ENCODE measurements at places on chromosomes 12 and 14. TPM values are rescaled to one million over a fixed set of nuclear protein-coding genes. Genes with fewer than 3 reads are reported as not detected.

TMEM119 gene
- total RNA-seq, result not detected

ACRBP gene
- total RNA-seq, result 3.3 TPM

PPP1R1A gene
- 45.5 TPM for total RNA-seq

GPRC5D gene
- not detected for total RNA-seq

AGAP2 gene
- total RNA-seq, result 0.87 TPM

MANSC1 gene
- 13.8 TPM for total RNA-seq

ACADS gene
- total RNA-seq, result 172 TPM

ZNF705A gene
- not detected for total RNA-seq

GPD1 gene
- 120 TPM for total RNA-seq

EAPP gene
- total RNA-seq, result 18.3 TPM

DNA sequence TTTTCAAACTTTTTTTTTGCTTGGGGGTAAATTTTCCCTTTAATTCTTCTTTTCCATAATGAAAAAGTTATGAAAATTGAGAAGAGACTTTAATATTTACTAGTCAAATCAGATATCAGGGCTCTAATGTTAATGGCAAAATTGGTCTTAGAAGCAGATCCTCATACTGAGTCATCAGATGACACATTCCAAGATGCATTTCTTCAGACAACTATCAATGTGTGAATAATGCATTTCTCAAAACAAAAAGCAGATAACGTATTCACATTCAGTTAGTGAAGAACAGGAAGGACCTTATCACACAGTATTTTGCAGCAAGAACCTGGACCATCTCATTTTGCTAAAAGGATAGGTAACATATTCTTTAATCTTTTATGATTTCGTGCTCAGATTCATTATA is 130.7 kb downstream of the GPHN start:
- no peak for DNase-seq

- no peak for DNase-seq
Observed at GRCh38 chr12:76595056-76595455, 35.5 kb upstream of the OSBPL8 start.

GRCh38 chr14:104462651-104463630 is 116.6 kb upstream of the C14orf180 start:
- DNase-seq, result no peak

DNA sequence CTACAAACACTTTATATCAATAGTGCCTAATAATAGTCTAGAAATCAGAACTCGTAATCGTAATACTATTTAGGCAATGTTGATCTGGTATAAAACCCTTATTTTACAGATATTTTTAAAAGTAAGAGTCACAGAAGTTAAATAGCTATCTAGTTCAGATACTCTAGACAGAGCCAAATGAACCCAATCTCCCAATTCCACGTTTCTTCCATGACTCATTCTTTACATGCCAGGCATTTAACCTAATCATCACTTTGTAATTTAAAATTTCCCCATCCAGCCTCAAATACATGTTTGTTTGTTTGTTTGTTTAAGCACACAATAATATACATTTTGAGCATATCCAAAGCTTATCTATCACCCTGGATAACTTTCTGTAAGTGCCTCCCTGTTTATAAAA is 36.4 kb upstream of the GARIN6 start:
- no peak for DNase-seq

DNA sequence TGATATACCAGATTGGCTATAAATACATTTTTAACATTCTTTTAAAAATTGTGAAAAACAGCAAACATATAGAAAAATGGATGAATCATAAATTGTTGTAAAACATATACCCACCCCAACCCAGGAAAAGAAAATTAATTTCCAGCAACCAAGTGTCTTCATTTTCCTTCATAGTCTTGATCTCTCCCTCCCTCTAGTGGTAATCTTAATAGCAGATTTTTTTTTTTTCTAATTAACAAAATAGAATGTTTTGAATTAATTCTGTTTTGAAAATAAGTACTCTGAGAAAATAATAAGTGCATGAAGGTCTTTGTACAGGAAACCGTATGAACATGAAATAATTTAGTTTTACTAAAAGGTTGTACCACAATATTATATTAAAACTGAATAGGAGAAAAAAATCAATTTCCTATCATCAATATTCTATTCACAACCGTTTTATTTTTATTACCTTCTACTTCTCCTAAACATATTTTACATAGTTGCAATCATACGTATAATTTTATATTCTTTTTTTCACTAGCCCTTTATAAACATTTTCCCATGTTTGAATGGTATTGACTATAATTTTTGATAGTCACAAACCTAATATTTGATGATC is 7.0 kb downstream of the ETNK1 start:
- DNase-seq, result no peak

DNA sequence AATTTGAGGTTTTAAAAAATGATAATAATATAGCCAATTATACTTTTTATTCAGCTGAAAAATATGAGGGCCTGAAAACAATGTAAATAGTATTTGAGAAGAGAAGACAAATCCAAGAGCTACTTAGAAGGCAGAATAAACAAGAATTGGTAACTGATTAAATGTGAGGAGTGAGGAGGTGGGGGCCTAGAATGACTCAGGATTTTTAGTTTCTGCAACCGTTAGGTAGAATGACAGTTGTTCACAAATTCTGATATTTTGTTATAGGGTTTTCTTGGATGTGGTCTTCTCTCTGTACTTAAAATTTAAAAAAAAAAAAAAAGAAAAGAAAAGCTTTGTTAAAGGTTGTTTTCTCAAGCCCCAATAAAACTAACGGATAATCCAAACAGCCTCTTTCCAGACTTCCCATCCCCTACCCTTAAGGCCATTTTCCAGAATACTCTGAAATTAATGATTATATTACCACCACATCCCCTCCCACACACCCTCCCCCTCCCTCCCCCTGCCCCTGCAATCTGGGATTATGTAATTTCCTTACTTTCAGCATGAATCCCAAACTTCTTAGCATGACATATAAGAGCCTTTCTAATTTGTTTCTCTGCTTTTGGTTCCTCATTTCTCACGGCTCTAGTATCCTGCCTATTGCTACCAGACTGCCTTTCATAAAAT is 50.4 kb downstream of the LRP6 start:
- DNase-seq, result no peak

DNA sequence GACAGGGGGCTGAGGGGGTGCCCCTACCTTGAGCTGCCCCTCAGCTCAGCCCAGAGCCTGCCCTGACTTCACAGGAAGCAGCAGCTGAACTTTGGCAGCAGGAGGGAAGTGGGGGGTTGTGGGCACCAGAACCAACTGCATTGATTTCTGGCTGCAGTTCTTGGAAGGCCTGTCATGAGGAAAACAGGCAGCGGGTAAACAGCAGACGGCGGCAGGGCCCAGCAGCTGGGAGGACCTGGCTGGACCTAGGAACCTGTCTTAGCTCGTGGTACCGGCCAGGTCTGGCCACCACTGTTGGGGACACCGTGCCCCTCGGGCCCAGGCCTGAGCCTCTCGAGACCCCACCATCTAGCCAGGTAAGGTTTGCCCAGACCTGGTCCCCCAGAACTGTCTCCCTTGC is 154.2 kb upstream of the MYL2 start:
- DNase-seq, result peak; percentile 86

- no peak for DNase-seq
Observed at GRCh38 chr14:31476131-31476866, 11.5 kb downstream of the GPR33 start.

DNA sequence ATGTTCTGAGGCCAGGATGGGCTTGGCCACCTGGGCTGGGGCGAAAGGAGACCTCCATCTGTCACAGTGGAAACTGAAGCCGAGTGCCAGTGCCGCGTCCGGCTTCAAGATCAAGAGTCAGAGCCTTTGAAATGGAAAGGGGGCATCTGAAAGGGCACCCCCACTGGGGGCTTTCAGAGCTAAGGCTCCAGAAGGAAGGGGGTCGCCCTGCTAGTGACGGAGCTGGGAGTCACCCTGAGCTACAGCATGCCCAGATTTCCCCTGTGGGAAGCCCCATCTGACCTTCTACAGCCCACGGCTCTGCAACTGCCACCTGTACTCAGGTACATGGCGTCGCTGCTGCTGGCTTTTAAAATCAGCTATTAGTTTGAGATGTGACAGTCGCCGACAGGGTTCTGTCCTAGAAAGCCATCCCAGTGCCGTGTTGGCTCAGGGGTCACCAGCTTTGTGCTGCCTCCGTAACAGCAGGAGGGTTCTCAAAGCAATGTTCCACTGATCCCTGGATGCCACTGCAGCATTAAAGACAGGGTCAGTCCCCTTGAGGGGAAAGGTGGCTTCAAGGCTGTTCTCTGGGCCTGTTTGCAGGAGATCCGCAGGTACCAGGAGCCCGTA is 31.5 kb downstream of the CCNK start:
- no peak for DNase-seq

GRCh38 chr12:99495799-99496198 is 151.8 kb upstream of the GARIN6 start:
- DNase-seq, result no peak

GRCh38 chr14:24442240-24443052 is at the start of gene SDR39U1:
Gene SDR39U1, minus strand, starts transcription at chr14:24442776. Its CDS starts 7 bp downstream, at chr14:24442769.
- peak; percentile 96 for DNase-seq
